Glomerular endothelial cell (primary cell): ENCODE measurements at places on chromosomes 12 and 14.

DNA sequence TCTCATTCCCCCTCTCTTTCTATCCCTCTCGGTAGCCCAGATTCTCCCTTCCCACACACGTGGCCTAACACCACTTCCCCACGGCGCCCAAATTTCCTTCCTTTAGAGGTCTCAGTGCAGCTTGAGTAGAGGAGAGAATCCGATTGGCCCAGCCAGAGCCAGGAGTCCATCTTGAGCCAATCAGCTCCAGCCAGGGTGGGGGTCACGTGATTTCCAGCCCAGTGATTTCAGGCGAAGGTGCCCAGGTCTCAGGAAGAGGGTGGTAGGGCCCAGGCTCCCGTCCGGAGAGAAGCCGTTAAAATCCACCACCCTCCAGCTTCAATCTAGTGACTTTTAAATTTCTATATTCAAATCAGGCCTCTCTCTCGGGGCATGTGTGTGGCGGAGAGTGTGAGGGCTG, 45.2 kb upstream of the MYL2 start:
- no peak for DNase-seq

DNA sequence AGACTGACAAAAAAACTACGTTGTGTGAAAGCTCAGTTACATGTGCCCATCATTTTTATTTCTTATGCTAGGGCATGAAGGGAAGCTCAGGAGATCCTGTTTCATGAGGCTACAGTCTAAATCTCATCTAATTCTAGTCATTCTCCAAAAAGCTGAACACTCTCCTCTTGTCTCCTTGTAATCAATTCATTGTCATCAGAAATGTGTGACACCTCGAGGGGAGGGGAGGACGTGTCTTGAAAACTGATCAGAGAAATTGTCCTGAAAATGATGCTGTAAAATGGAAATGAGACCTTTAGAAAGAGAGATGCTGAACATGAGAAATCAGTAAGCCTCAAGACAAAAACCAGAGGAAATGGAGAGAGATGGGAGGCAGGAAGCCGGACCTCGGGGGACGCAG, 103.4 kb downstream of the DAD1 start:
- no peak for DNase-seq

DNA sequence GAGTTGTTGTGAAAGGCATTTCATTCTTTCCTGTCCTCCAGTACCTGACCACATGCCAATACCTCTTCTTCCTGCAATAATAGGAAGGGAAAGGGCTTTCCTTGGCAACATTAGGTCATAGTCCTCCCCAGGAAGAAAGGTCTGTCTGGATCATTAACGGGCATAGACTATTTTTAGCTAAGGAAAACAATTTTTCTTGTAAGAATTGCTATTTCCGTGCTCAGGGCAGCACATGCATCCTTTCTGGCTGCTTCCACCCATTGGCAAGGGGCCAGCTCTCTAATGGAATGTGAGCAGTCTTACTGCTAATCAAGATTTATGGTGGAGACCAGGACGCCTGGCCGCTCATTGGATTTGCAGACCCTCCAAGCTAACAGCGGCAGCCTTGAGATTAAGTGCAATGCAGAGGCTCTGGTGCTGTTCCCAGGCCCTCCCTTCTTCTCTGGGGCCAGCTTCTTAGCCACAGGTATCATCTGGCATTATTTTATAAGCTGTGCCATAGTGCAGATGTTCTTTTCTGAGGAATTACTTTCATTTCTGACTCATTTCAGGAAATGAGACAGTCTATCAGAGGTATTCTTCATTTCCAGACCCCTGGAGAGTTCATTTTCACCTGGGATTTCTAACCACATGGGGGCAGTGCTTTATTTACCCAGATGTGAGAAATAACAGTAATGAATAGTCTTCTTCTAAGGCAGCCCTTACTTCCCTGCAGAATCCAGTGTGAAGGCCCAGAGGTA, 52.9 kb downstream of the ANO6 start:
- DNase-seq = peak; percentile 98

DNA sequence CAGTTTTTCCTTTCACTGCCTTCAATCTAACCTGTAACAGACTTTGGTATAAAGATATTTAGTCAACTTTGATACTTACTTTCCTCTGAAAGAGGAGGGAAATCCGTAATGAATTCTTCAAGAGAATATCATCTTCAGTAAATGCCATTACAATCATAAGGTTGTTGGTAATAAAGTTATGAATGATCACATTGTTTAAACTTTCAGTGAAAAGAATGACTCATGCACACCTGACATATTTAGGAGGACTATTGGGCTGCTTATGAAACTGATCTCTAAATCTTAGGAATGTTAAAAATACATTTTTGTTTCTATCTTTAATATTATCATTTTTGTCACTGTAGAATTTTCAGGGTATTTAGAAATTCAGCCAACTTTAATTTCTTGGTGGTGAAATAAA, 474.7 kb downstream of the SLC16A7 start:
- DNase-seq = no peak

GRCh38 chr14:23380197-23380914, 3.5 kb downstream of the CMTM5 start:
- no peak for DNase-seq

DNA sequence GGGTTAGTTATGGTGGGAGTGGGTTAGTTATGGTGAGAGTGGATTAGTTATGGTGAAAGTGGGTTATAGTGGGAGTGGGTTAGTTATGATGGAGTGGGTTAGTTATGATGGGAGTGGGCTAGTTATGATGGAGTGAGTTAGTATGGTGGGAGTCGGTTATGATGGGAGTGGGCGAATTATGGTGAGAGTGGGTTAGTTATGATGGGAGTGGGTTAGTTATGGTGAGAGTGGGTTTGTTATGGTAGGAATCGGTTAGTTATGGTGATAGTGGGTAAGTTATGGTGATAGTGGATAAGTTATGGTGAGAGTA, 22.1 kb upstream of the SFSWAP start:
- DNase-seq = no peak

DNA sequence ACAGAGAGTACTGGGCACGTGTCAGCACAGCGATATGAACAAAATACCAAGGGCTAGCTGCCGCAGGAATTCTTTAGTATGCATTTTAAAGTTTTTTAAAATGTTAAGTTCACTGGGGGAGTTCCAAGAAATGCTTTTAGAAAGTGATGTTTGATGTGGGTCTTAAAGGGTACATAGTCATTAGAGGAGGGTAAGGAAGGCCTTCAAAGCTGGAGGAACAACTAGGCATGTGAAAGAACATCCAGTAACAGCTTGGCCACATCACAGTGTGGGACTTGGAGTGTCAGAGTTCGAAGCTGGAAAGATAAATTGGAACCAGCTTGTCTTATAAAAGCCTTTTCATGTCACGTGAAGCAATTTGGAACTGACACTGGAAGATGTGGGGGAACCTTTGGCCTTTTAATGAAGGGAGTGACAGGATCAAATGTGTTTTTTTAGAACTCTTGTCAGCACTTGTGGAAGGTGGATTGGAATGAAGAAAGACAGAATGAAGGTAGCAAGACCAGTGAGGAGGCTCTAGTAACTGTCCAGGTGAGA, 57.7 kb downstream of the WDR20 start:
- no peak for DNase-seq

GRCh38 chr12:111887926-111888745, 46.1 kb downstream of the MAPKAPK5 start:
- DNase-seq = no peak

DNA sequence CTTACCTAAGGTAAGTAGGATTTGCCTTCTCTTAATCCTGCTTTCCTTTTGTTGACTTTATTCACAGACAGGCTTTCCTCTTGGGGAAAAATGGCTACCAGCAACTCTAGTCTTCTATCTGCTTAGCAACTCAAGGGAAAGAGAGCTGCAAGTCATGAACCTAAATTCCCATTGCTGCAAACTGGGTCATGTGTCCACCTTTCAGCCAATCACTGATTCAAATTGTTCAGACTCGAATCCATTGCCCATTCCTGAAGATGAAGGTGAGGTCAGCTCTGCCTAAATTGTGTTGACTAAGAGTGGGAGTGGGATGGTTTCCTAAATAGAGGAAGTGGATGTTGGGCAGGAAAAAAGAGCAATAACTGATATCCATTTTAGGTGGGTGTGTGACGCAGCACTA, 7.7 kb downstream of the FBXW8 start:
- DNase-seq = no peak

- DNase-seq = no peak
Measured at GRCh38 chr12:131281016-131281415, 327.3 kb downstream of the ADGRD1 start.

DNA sequence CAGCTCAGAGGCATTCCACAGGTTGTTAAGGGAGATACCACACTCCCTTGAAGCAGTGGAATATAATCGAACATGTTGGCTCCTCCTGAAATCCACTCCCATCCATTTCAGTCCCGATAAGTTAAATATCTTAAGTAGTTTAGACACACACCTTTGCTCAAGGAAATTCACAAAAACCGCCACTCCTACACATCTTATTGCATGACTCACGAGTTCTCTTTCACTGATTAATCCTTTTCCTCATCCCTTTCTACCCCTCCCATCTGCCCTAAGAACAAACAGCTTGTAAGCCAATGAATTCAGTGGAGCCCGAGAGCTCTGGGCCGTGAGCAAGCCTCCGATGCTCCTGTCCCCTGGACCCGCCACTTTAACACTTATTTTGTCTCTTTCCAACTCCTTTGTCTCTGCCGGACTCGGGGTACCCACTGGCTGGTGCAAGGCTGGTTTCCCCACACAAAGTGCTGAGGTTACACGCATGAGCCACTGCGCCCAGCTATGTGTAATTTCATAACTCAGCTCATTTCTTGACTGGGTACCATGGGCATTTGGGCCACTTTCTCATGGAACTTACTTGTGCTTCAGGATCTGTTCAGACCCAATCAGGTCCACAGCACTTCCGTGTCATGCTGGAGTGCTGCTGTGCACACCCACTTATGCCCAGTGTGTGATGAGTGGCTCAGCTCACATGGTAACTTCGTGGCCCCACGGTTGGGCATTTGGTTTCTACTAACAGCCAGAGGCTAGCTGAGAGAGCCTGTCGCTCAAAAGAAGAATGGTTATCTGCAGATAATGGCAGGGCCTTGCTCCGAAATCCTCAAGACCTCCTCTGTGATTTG, 171.8 kb upstream of the ALG10B start:
- DNase-seq = no peak

DNA sequence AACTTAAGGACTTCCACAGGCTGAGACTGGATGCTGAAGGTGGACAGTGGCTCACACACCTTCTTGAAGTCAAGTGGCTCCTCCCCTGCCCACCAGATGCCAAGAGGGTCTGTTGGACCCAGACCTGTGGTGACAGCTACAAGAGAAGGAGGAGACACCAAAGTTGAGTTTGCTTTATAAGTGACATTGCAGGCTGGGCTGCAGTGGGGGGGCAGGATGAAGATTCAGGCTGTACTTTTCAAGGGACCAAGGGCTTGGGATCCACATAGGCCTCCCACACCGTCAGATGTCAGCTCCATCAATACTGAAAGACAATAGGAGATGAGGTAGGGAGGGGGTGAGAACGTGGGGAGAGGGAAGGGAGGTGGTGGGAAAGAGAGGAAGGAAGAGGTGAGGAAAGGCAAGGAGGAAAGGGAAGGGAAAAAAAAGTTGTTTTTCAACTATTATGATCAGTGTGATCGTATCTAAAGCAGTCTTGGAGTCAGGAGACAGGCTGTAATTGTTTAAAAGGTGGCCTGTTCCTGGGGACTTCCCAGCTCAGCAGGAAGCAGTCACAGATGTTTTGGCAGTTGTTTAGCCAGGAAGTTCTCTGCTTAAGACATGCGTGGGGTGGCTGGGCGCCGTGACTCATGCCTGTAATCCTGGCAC, 84.1 kb upstream of the RESF1 start:
- peak; percentile 85 for DNase-seq

DNA sequence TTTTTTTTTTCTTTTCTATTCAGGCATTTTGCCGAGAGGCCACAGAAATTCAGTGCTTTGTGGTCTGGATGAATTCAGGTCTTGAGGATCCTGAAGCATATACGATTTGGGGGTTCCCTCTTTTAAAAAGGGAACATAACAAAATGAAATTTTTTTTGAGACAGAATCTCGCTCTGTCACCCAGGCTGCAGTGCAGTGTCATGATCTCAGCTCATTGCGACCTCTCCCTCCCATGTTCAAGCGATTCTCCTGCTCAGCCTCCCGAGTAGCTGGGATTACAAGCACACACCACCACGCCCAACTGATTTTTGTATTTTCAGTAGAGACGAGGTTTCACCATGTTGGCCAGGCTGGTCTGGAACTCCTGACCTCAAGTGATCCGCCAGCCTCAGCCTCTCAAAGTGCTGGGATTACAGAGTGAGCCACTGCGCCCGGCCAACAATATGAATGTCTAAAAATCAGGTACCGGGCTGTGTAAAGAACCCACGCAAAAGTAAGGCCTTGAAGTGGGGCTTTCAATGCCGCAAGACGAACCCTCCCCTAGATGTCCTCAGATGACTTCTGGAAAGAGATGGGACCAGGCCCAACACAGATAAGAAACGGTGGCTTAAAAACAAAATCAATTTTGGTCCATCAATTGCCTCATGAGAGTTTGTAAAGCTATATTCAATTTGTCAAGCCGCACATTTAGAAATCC, 30.0 kb downstream of the TESC start:
- no peak for DNase-seq
